ENCODE measurements at places on chromosomes 6 and 20.

GRCh38 chr6:141394565-141395051, 738.1 kb upstream of the GJE1 start:
- no peak for DNase-seq

GRCh38 chr6:165850434-165851019, 187.5 kb upstream of the PDE10A start:
- peak; percentile 42 for DNase-seq

GRCh38 chr6:37041521-37041920, 36.1 kb downstream of the FGD2 start:
- no peak for DNase-seq

DNA sequence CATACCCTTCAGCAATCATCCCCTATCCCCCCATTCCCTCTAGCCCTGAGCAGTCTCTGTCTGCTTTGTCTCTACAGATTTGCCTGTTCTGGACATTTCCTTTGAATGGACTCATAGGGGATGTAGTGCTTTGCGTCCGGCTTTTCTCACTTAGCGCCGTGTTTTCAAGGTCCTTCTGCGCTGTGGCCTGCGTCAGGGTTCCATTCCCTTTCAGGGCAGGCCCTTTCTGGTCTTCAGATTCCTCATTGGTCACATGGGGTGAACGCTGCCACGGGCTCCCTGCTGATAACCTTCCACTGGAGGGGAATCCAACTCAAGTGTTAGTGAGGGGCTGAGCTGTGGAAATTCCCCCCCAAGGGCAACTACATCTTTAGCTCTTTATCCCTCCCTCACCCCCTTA, 36.4 kb upstream of the APCDD1L start:
- no peak for DNase-seq

- no peak for DNase-seq
Measured at GRCh38 chr6:27101824-27102223, 145.7 kb upstream of the PRSS16 start.

DNA sequence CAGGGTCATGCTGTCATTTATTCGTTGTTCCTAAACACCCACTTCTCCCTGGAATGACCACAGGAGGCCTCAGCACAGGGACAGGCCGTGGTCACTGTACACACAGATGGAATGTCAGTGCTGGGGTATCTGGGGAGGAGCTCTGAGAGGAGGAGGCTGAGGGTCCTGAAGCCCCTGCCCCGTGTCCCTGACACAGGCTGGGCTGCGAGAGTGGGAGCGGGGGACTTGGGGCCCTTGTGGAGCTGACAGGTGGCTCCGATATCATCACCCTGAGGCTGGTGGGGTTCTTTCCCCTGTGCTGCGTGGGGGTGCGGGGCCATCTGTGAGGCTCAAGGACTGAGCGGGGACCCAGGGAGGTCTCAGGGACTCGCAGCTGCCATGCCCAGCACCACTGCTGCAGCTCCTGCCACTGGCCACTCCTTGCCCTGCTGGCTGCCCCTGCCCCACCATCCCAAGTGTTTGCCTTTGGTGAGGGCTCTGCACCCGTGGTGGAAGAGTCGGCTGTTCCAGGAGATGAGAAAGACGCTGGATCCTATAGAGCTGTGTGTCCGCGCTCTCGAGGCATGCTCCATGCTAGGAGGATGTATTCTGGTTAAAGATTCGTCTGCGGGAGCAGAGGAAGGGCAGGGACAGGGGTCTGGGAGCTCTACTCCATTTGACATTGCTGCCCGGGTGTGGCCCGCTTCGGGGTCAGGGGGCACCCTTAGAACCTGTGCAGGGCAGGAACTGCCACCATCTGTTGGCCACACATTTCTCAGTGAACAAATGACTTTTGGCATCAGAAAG, 18.9 kb downstream of the NPEPL1 start:
- DNase-seq = no peak

DNA sequence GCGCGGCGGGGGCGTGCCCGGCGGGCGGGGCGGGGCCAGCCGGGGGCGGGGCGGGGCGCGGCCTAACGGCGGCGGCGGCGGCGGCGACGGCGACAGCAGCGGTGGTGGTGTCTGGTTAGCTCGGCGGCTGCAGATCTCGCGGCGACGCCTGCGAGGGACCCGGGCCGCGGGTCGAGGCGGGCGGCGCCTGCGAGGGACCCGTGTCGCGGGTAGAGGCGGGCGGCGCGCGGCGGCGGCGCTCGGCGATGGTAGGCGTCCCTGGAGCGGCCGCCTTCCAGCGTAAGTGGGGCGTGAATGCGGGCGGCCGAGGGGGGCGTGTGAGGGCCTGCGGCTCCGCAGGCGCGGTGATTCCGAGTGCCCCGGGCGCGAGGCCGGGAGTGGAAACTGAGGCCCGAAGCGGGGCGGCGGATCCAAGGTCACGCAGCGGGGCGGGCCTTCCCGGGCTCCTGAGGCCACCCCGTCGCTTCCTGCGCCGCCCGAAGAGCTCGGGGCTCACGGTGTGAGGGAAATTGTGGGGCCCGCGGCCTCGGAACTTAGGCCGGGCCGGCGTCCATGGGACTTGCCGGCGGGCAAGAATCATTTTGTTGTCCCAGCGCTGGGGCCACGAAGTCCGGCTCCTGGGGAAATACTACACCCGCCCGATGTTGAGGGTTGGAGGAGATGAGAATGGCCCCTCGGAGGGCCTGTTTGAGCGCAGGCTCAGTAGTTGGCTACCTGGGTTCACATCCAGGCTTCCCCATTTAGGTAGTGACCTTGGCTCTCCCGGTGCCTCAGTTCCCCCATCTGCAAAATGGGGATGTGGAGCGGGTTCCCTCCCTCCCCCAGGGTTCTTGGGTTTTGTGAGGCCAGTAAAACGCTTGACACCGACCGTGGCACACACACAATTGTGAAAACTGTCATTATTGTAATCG, at the start of gene CBFA2T2:
Gene CBFA2T2, plus strand, starts transcription at position 74 of the 911 bp plus-strand sequence. Its CDS starts 172 bp downstream, at position 246.
- DNase-seq = peak; percentile 38

Measured in HL-60 (cell line).